Endothelial cell of umbilical vein (primary cell): ENCODE measurements at places on chromosomes 1 and 21. TPM values are rescaled to one million over a fixed set of nuclear protein-coding genes. Genes with fewer than 3 reads are reported as not detected.

DNA sequence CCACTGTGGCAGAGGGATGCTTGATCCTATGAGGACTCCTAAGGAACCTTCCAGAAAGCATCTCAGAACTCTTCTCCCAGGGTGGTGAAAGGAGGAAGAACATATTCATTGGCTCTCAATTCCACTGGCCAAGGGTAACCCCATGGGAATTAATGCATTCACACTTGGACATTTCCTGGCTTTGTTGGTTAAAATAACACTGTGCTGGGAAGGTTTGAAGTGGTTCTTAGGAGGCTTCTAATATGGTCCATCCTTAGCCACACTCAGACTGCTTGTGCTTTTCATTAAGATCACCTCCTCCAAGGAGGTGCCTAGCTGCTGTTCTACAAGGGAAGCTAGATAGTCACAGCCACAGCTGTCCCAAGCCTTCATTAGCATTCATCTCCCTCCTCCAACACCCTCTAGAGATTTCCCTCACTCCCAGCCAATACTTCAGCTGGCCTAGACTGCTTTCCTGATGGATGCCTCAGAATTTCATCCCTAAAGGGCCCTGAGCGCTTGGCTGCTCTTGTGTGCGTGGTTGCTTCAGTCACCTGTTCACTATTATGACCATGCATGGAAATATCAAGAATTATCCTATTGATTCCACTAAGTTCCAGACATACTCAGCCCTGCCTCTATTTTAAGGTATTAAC, 544.4 kb downstream of the PLPP3 start:
- no peaks in the 10 kb centered on the region for H3K27me3 ChIP-seq
- no peaks in the 10 kb centered on the region for H3K36me3 ChIP-seq
- H3K27ac ChIP-seq: no peak overlapping the region
- no peaks in the 10 kb centered on the region for H3K4me1 ChIP-seq

IBA57 gene
- 7.7 and 9.9 TPM in 2 replicates for total RNA-seq

ACOT7 gene
- total RNA-seq: 69.4 and 76.5 TPM in 2 replicates

FAM72C gene
- total RNA-seq: 2.8 and 3.6 TPM in 2 replicates

GRCh38 chr1:35962952-35963351, 32.0 kb downstream of the AGO3 start:
- no peak overlapping the region for H3K27ac ChIP-seq
- H3K36me3 ChIP-seq: no peaks in the 10 kb centered on the region
- no peak overlapping the region for H3K4me3 ChIP-seq
- H3K27me3 ChIP-seq: no peaks in the 10 kb centered on the region
- no peaks in the 10 kb centered on the region for H3K4me1 ChIP-seq

GRCh38 chr1:236292425-236292824, 10.7 kb upstream of the ERO1B start:
- no peak overlapping the region for H3K4me3 ChIP-seq
- no peak for DNase-seq
- no peaks in the 10 kb centered on the region for H3K36me3 ChIP-seq
- H3K27ac ChIP-seq: no peak overlapping the region
- peaks cover 3% of the 10 kb centered on the region for H3K27me3 ChIP-seq
- H3K4me1 ChIP-seq: no peaks in the 10 kb centered on the region

- H3K4me3 ChIP-seq: no peak overlapping the region
- H3K27me3 ChIP-seq: peaks cover 38% of the 10 kb centered on the region
- no peak overlapping the region for H3K27ac ChIP-seq
- H3K36me3 ChIP-seq: no peaks in the 10 kb centered on the region
- DNase-seq: no peak
- peaks cover 10% of the 10 kb centered on the region for H3K4me1 ChIP-seq
These were observed 23.0 kb upstream of the TBX15 start for GRCh38 chr1:119011116-119011515.

DNA sequence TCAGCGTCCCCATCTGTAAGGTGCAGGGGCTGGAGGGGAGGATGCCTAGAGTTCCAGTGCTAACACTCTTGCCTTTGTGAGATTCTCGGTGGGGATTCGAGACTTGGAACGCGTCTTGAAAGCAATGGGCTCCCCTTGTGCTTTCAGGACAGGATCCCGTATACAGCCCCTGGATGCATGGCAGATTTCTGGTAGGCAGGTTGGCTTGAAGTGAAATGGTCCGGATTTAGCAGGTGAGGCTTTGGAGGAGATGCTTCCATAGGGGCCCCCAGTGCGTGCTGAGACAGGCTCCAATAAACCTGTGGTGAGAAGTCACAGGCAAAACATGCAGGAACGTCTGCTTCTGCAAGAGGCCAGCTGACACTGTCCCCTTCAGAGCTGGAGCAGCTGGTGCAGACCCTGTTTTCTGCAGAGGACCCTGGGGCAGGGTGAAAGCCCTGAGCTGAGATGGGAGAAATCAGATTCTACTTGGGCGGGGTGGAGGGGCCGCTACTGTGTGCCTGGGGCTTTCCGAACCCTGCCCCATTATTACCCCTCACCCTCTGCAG, 270.4 kb downstream of the PTPRU start:
- no peak overlapping the region for H3K4me3 ChIP-seq
- H3K27ac ChIP-seq: no peak overlapping the region
- H3K27me3 ChIP-seq: no peaks in the 10 kb centered on the region
- no peaks in the 10 kb centered on the region for H3K4me1 ChIP-seq
- H3K36me3 ChIP-seq: no peaks in the 10 kb centered on the region

- H3K36me3 ChIP-seq: no peaks in the 10 kb centered on the region
- no peak for DNase-seq
- H3K4me1 ChIP-seq: no peaks in the 10 kb centered on the region
- H3K4me3 ChIP-seq: no peak overlapping the region
- H3K27ac ChIP-seq: no peak overlapping the region
These were observed 36.8 kb downstream of the CLCA1 start for GRCh38 chr1:86505564-86505902.

GRCh38 chr1:37255136-37255795, 219.1 kb upstream of the ZC3H12A start:
- H3K4me1 ChIP-seq: no peaks in the 10 kb centered on the region
- no peaks in the 10 kb centered on the region for H3K27me3 ChIP-seq
- DNase-seq: peak; percentile 3
- H3K4me3 ChIP-seq: no peak overlapping the region
- H3K27ac ChIP-seq: no peak overlapping the region

GRCh38 chr21:38815060-38815405, 9.3 kb downstream of the ETS2 start:
- H3K27ac ChIP-seq: no peak overlapping the region
- H3K4me1 ChIP-seq: peaks cover 23% of the 10 kb centered on the region
- H3K27me3 ChIP-seq: no peaks in the 10 kb centered on the region
- DNase-seq: no peak

- no peaks in the 10 kb centered on the region for H3K27me3 ChIP-seq
- peaks cover 23% of the 10 kb centered on the region for H3K4me1 ChIP-seq
- peaks cover 5% of the 10 kb centered on the region for H3K36me3 ChIP-seq
- H3K27ac ChIP-seq: no peak overlapping the region
These were observed 3.8 kb downstream of the NFIA start for GRCh38 chr1:61085983-61086644.

NBPF19 gene
- total RNA-seq: 4.7 and 7.7 TPM in 2 replicates

- no peak overlapping the region for H3K27ac ChIP-seq
These were observed 52.2 kb downstream of the SLC27A3 start for GRCh38 chr1:153827168-153827964.

CFHR3 gene
- not detected in 2 replicates for total RNA-seq

DNA sequence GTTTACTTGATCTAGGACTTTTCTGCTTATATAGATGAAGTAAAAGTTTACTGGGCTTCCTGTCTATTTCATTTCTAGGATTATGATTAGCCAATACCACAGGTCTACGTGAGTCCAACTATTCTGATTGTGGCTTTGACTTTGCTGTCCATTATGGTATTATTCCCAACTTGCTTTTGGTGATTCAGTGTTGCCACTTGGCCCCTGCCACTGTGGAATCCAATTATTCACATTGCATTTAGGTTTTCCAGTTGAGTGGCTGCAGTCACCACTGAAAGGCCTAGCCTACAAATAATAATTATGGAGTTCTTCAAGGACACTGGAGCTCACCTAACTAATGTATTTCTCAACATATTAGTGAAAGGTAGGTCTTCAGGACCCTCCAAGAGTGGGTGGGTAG, 574.3 kb upstream of the USP24 start:
- no peak overlapping the region for H3K27ac ChIP-seq
- H3K4me3 ChIP-seq: no peak overlapping the region
- DNase-seq: no peak
- H3K27me3 ChIP-seq: no peaks in the 10 kb centered on the region

MCOLN2 gene
- total RNA-seq: not detected in 2 replicates

DNA sequence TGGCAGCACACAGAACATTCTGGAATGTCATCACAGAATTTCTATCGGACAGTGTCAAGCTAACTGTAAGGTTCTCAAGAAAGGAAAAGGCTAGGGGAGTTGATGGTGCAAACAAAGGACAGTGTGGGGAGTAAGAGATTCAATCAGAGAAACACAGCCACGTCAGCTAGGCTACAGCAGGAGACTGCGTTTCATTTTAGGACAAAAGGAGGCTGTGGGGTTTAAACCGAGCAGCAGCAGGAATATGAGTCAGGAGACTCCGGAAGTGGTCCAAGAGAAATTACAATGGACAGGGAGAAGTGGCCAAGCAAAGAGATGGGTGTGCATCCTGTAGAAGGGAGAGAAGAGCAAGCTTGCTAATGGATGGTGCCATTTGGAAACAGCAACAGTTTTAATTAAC, 37.4 kb upstream of the C1orf198 start:
- DNase-seq: peak; percentile 64
- H3K27ac ChIP-seq: peak overlapping the region; percentile 75
- H3K36me3 ChIP-seq: no peaks in the 10 kb centered on the region
- peaks cover 6% of the 10 kb centered on the region for H3K4me1 ChIP-seq

DNA sequence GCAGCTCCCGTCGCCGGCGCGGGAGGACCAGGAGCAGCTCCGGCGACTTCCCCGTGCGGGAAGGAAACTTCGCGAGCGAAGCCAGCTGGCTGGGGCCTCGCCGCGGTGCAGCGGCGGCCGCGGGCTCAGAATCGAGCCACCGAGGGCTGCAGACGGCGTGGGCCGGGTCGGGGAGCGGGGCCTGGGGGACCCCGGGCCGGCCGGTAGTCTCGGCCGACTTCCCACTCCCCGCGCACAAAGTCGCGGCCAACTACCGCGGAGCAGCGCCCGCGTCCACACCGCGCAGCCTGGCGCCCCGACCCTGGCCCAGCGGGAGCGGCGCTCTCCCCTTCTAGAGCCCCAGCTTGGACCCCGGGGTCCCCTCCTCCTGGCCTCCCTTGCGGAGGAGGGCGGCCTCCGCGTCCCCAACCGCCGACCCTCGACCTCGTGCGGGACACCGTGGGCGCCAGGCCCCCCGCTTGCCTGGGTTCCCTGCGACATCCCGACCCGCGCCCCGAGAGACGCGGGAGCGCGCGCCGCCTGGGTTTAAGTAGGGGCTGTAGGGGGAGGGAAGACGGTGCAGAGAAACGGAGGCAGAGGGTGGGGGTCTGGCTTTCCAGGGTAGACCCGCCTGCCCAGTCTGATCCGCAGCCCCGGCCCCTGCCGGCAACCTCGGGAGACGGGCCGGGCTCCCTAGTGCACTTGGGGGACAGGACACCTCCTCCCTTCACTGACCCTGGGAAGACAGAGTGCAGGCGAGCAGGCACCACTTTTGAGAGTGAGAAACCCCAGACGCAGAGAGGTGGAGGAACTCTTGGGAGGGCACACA, 4.7 kb downstream of the PRDM16 start:
- H3K4me1 ChIP-seq: no peaks in the 10 kb centered on the region
- H3K27me3 ChIP-seq: peaks cover 43% of the 10 kb centered on the region
- no peak overlapping the region for H3K27ac ChIP-seq
- no peaks in the 10 kb centered on the region for H3K36me3 ChIP-seq

DNA sequence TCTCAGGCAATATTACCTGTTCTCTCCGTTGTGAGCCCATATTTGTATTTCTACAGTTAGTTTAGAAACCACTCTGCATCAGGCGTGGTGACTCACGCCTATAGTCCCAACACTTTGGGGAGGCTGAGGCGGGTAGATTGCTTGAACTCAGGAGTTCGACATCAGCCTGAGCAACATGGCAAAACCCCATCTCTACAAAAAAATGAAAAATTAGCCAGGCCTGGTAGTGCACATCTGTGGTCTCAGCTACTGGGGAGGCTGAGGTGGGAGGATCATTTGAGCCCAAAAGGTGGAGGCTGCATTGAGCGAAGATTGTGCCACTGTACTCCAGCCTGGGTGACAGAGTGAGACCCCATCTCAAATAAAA, 19.7 kb upstream of the ID3 start:
- H3K4me3 ChIP-seq: no peak overlapping the region
- no peak for DNase-seq
- H3K36me3 ChIP-seq: no peaks in the 10 kb centered on the region
- H3K4me1 ChIP-seq: peaks cover 18% of the 10 kb centered on the region
- H3K27ac ChIP-seq: no peak overlapping the region
- H3K27me3 ChIP-seq: no peaks in the 10 kb centered on the region

DNA sequence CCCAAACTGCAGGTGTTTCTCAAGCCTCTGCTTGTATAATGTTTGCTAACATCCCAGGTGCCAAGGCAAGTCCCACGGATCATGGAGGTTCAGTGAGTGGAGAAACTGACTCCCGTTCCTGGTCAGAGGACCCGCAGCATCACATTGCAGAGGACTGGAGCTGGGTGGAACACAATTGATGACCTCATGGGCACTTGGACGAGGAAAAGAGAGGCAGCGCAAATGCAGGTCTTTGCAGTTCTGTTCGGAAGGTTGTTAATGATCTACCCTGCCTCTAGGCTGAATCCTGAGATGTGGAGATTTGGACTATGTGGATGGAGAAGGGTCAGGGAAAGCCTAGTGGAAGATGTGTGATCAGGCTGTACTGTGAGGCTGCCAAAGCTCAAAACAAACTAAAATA, 192.9 kb downstream of the DUSP10 start:
- H3K27ac ChIP-seq: no peak overlapping the region
- H3K36me3 ChIP-seq: no peaks in the 10 kb centered on the region
- no peaks in the 10 kb centered on the region for H3K27me3 ChIP-seq
- DNase-seq: no peak
- no peak overlapping the region for H3K4me3 ChIP-seq

ZBTB8B gene
- total RNA-seq: 0.02 TPM in 1 of 2 replicates, not detected in the other

CDA gene
- total RNA-seq: 0.35 TPM in 1 of 2 replicates, not detected in the other

DNA sequence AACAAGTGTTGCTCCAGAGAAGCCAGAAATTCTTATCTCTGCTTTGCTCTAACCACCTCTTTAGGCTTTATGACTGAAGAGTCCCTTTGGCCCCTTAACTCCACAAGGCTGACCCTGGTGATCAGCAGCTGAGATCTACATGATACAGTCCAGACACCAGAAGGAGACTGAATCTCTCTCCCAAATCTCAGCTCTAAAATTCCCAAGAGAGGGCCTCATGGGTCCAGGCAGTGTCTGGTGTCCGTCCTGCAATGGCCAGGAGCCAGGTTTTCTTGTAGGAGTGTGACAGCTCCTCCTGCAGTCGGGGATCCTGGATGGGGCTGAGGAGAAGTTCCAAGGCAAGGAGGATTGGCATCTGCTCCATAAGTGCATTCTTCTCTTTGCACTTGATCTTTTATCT, 35.3 kb downstream of the L1TD1 start:
- no peaks in the 10 kb centered on the region for H3K4me1 ChIP-seq
- H3K4me3 ChIP-seq: no peak overlapping the region
- H3K27me3 ChIP-seq: no peaks in the 10 kb centered on the region
- no peak for DNase-seq
- H3K36me3 ChIP-seq: no peaks in the 10 kb centered on the region

DNA sequence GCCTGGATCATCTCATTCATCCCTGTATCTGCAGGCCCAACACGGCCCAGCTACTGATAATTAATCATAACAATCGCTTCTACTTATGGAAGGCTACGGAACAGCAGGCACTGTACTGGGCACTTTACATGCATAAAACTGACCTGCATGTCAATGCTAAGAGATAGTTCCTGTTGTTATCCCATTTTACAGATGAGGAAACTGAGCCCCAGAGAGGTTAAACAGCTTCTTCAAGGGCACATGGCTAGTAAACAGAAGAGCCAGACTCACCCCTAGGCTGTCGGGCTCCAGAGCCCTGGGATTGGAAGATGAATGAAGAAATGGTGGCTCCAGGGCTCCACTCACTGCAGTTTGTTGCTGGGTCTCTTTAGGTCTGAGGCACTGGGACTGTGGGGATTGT, 27.3 kb upstream of the VPS13D start:
- H3K4me3 ChIP-seq: no peak overlapping the region
- no peak overlapping the region for H3K27ac ChIP-seq
- no peaks in the 10 kb centered on the region for H3K27me3 ChIP-seq
